ENCODE measurements at places on chromosomes 6 and 20.

DNA sequence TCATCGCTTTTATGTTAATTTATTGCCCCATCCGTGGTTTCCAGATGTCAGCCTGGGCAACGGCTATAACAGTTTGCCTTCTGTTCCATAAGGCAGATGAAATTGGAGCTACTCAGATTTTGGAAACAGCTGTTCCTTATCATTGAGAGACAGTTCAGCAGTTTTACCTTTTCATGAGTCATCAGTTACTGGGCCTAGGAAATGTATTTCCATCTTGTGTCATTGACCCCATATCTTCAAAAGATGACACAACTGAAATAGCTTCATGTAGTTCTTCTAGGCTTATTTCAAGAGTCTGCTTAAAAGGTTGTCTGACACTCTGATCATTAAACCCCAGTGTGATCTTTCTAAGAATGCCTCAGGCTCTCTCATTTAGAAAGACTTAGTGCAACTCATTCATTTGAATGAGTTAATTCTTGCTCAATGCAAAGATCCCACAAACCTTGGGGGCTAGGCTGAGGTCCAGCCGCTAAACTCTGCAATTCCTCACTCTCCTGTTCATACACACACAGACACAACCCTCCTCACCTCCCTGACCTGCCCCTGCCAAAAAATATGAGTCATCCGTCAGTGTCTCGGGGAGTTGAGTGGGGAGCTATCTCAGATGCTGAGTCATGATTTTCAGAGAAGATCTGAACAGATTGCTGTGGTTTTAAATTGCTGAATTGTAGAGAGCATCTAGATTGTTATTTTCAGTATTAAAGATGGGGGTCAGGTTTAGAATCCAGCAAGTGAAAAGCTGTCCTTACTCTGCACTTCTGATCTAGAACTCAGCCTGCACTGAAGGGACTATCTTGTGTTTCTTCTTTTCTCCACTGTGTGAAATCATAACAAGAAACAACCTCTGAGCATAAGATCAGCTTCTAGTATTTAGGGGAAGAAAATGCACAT lies 61.8 kb downstream of the RPP40 start:
- peak; percentile 94 for DNase-seq

DNA sequence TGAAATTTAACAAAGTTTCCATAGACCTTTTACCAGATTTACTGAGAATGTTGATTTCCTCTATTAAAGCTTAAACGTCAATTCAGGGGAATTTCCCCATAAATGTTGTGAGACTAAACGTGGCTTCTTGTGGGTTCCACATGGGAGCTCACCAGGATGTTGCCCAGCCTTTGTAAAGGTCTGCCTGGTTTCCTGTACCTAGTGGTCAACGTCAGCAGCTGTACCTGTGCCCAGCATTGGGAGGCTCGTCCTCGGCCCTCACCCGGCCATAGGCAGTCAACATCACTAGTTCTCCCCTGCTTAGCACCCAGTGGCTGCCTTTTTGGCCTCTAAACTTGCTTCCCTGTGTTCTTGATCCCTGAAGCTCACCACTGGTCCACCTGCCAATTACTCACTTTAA lies 22.1 kb upstream of the CD83 start:
- DNase-seq, result no peak

DNA sequence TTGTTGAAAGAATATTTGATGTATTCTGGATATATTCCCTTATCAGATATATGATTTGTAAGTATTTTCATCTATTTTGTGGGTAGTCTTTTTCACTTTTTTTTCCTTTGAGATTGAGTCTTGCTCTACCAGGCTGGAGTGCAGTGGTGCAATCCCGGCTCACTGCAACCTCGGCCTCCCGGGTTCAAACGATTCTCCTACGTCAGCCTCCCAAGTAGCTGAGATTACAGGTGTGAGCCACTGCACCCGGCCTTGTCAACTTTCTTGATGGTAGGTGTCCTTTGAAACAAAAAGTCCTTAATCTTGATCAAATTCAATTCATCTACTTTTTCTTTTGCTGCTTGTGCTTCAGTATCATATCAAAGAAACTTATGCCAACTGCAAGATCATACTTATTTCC lies 297.2 kb upstream of the NRSN1 start:
- no peak for DNase-seq

GRCh38 chr20:41176711-41177552 lies 39.6 kb downstream of the PLCG1 start:
- DNase-seq, result no peak

- no peak for DNase-seq
Observed at GRCh38 chr20:38132156-38132909, 32.7 kb downstream of the TGM2 start.

DNA sequence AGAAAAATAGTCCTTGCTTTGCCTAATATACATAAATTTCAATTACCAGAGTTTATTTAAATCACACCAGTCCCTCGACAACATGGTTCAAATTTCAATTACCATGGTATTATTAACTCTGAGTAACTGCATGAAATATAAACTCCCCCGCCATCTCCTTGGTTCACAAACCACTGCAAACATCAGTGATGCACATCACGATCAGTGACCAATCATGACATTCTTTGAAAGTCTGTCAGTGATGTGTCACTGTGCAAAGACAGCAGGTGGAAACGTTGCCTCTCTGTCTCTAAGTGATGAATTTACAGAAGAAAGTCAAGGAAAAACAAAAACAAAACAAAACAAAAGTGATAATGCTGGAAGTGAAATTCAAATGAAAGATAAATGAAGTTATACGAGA lies 86.7 kb downstream of the TASP1 start:
- peak; percentile 69 for DNase-seq

- no peak for DNase-seq
Observed at GRCh38 chr20:20894280-20894679, 181.8 kb upstream of the RALGAPA2 start.

GRCh38 chr6:142819603-142820337 lies 125.2 kb downstream of the HIVEP2 start:
- DNase-seq, result peak; percentile 64

- DNase-seq, result no peak
Observed at GRCh38 chr20:50608750-50609104, 82.6 kb downstream of the RIPOR3 start.

DNA sequence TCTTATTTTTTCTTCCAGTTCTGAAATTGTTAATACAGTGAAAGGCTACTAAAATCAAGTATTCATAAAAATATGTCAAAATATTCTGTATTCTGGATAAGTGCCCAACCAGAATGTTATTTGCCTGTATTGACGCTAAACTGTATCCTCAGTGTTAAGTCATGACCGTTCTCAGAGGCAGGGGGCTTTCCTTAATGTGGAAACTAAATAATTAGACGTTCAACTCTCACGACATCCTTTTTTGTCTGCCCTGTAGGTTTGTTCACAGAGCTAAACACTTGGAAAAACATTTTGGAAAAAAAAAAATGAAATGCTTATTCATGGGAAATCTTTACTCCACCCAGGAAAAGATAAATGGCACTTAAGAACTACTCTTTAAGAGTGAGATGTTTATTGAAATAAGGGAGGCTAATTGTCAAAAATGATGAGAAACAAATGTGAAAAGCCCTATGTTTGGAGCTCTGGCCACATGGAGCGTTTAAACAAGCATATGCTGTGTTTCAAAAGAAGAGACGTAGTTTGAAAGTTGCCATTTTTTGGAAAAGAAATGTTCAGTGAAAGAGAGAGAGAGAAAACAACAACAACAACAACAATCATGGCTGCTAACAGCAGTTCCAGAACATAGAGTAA lies 453.1 kb upstream of the MARCKS start:
- DNase-seq, result no peak

DNA sequence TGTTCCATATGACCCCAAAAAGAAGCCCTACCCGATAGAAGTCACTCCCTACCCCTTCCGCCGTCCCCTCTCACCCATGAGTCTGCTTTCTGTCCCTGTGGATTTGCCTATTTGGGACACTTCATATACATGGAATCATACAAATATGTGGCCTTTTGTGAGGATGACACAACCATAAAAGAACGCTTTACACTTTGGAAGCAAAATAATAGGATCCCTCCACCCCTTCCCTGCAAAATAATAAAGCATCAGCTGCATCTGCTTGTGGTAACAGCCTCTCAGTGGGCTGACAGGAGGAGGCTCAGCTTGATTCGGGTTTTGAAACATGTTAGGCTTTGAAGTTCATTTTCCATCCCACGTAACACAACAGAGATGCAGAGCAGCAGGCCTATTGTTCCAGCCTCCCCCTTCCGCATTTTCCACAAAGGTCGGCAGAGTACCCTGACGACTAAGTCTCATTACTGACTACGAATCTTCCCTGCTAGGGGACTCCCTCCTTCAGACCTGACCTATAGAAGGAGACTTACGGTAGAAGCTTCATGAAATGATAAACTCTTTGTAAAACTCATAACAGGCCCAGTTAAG lies 99.1 kb downstream of the ALDH8A1 start:
- DNase-seq, result peak; percentile 40

DNA sequence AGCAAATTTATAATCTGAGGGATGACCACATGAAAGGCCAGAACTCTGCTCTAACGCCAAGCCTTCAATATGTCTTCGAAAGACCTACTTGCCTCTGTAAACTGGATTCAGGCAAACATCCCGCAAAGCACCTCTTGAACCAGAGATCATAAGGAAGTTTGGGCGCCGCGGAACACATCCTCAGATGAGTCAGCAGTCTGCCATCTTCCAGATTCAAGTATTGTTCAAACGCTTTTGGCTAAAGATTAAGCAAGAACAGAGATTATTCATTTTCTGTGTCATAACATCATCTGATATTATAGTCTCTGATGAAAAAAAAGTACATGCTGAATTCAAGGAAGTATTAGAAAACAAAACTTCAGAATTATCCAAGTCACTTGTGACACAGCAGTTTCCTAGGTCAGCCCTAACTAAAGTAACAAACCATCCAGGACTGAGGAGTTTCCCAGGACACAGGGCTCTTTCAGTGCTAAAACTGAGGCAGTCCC lies 20.8 kb downstream of the TBC1D7 start:
- DNase-seq, result peak; percentile 92

- DNase-seq, result no peak
Observed at GRCh38 chr20:46188866-46189541, 70.9 kb downstream of the CD40 start.

GRCh38 chr20:58309591-58310290 lies at the start of gene RAB22A:
Gene RAB22A (plus strand): TSS chr20:58309715. CDS start chr20:58309977, 262 bp downstream.
- peak; percentile 89 for DNase-seq

GRCh38 chr6:74480561-74480960 lies 725.3 kb downstream of the COL12A1 start:
- DNase-seq, result no peak

- DNase-seq, result peak; percentile 58
Observed at GRCh38 chr20:47276851-47277534, 79.5 kb downstream of the ZMYND8 start.

- DNase-seq, result no peak
Observed at GRCh38 chr20:20953738-20954618, 152.2 kb downstream of the LINC00237 start.

- no peak for DNase-seq
Observed at GRCh38 chr6:80974579-80974978, 777.9 kb downstream of the TENT5A start.

GRCh38 chr6:129667621-129668020 lies 42.4 kb downstream of the ARHGAP18 start:
- DNase-seq, result peak; percentile 43

- DNase-seq, result no peak
Observed at GRCh38 chr20:41142245-41142644, 4.9 kb downstream of the PLCG1 start.

GRCh38 chr6:137033828-137034227 lies 10.9 kb downstream of the IL20RA start:
- peak; percentile 37 for DNase-seq

DNA sequence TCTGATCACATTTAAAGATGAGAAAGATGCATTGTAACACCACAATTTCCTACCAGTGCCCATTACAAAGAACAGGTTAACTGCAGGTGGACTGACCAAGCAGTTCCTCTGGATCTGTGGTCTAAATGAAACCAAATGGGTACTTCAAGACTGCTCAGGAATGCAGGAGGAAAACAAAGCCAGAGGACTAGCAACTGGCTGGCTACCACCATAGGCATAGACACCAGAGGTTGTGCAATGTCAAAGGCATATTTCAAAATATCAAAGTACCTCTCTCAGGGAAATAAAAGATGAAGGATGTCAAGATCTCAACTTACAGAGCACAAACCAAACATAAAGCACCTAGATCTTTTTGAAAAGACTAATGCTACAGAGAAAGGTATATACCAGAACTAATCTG lies 65.5 kb downstream of the GMDS start:
- DNase-seq, result no peak

DNA sequence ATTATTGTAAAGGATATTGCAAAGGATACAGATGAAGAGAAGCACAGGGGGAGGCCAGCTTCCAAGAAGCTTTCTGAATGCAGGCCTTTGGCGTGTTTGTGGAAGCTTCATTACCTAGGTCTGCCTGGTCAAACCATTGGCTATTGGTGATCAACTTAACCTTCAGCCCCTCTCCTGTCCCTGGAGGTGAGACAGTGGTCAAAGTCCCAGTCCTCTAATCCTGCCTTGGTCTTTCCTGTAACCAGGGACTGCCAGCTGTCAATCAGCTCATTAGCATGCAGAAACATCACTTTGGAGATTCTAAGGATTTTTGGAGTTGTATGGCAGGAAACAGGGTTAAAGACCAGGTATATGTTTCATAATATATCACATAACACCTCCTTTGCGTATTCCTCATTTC lies 13.0 kb downstream of the RIN2 start:
- DNase-seq, result no peak

DNA sequence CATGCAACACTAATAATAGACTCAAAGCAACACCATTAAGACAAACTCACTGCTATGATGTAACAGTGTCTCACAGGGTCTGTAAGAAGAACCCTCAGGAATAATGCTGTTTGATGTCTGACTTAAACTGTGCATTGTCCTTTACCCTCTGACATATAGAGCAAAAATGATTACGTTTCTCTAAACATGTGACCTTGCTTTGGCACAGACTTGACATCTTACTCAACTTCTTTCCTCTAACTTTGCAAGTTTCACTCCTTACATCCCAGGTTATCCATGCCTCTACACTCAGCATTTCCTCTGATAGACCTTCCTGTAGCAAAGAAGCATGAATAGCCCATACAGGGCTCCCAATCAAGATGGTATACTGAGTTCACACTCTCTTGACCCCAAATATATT lies 252.7 kb downstream of the UST start:
- DNase-seq, result peak; percentile 80

DNA sequence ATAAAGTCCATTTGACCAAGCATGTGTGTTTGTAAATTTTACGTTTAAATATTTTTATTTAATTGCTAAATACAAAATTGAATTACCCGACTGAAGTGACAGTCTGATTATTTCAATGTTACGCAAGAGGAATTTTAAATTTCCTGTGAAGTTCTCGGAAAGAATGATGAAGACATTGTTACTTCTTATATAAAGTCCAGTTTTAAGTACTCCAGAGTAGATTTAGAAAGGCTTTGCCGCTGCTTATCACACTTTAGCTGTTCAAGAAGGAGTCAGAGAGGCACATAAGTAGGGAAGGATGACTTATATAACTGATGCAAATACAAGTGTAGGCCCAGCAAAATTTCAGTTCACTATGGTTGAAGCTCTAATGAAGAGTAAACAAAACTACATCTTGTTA lies 265.1 kb upstream of the CITED2 start:
- no peak for DNase-seq

- DNase-seq, result peak; percentile 61
Observed at GRCh38 chr6:45419571-45420082, 41.9 kb upstream of the SUPT3H start.

- no peak for DNase-seq
Observed at GRCh38 chr6:50213146-50213545, 163.4 kb upstream of the DEFB112 start.

GRCh38 chr6:36334832-36335459 lies 1.7 kb downstream of the BNIP5 start:
- no peak for DNase-seq

- DNase-seq, result peak; percentile 99
Observed at GRCh38 chr20:2814587-2815051, at the start of gene C20orf141. Gene C20orf141 (plus strand): TSS chr20:2814987. CDS start chr20:2815185, 198 bp downstream.

All from ELR (cell line).